Fibroblast of lung (primary cell): ENCODE measurements at places on chromosomes 16 and 17. TPM values are rescaled to one million over a fixed set of nuclear protein-coding genes. Genes with fewer than 3 reads are reported as not detected.

Gene ABCA6
- total RNA-seq = 12.9 and 23.1 TPM in 2 replicates

Gene TBCD
- total RNA-seq = 24.9 and 36.7 TPM in 2 replicates

Gene DNAAF1
- total RNA-seq = not detected in 2 replicates

Gene ADCY7
- total RNA-seq = 34.0 and 34.7 TPM in 2 replicates

Gene NPIPB9
- total RNA-seq = 1.7 and 1.8 TPM in 2 replicates

Gene RSAD1
- 23.9 and 28.4 TPM in 2 replicates for total RNA-seq

Gene SP6
- under 0.01 TPM in 1 of 2 replicates, not detected in the other for total RNA-seq

Gene WFIKKN1
- total RNA-seq = under 0.01 and 0.17 TPM in 2 replicates

Gene CDH8
- total RNA-seq = under 0.01 TPM in 1 of 2 replicates, not detected in the other

Gene MYH13
- not detected in 2 replicates for total RNA-seq

Gene PRAC2
- total RNA-seq = not detected in 2 replicates

Gene C16orf74
- total RNA-seq = 5.4 and 6.4 TPM in 2 replicates
